Right atrium auricular region (tissue), 2 donors: ENCODE measurements at places on chromosomes 1 and 21. TPM values are rescaled to one million over a fixed set of nuclear protein-coding genes. Genes with fewer than 3 reads are reported as not detected.
A peak's percentile ranks its signal among the peaks of the same experiment; 100 is the strongest.

The RCOR3 gene
- total RNA-seq: 24.0 TPM

The SYT14 gene
- total RNA-seq: 0.04 TPM

The PAQR6 gene
- not detected for total RNA-seq

The CLDN17 gene
- not detected for total RNA-seq

GRCh38 chr1:21007876-21008275, 168.8 kb downstream of the EIF4G3 start:
- no peaks in the 10 kb centered on the region for H3K36me3 ChIP-seq
- no peak overlapping the region for H3K27ac ChIP-seq
- no peaks in the 10 kb centered on the region for H3K4me1 ChIP-seq
- no peak overlapping the region for H3K4me3 ChIP-seq
- DNase-seq: no peak

GRCh38 chr1:37373413-37373812, 101.0 kb upstream of the ZC3H12A start:
- no peak overlapping the region for H3K4me3 ChIP-seq
- no peak for DNase-seq
- no peak overlapping the region for H3K27ac ChIP-seq
- no peaks in the 10 kb centered on the region for H3K36me3 ChIP-seq
- no peaks in the 10 kb centered on the region for H3K27me3 ChIP-seq

GRCh38 chr1:204296431-204296988, 63.2 kb downstream of the PLEKHA6 start:
- DNase-seq: no peak
- no peak overlapping the region for H3K4me3 ChIP-seq
- peaks cover 72% of the 10 kb centered on the region for H3K4me1 ChIP-seq
- no peaks in the 10 kb centered on the region for H3K36me3 ChIP-seq
- peak overlapping the region; percentile 73 for H3K27ac ChIP-seq

DNA sequence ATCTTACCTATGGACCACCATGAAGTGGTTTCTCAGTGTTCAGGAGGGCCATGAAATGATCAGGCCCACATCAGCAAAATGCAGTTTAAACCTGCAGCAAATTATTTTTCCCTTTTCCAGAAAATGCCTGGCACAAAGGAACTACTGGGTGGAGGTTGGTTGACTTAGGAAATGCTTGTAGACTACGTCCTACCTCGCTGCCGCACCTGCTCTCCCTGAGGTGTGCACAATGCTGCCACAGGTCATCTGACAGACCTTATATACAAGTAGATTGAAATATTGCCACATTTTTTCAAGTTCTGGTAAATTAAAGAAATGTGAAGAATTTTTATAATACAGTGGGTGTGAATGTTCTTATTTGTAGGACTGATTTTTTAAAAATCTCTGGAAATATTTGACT, 166.7 kb upstream of the PDE4B start:
- H3K4me1 ChIP-seq: no peaks in the 10 kb centered on the region
- H3K27me3 ChIP-seq: no peaks in the 10 kb centered on the region
- DNase-seq: no peak
- H3K36me3 ChIP-seq: no peaks in the 10 kb centered on the region
- no peak overlapping the region for H3K4me3 ChIP-seq

DNA sequence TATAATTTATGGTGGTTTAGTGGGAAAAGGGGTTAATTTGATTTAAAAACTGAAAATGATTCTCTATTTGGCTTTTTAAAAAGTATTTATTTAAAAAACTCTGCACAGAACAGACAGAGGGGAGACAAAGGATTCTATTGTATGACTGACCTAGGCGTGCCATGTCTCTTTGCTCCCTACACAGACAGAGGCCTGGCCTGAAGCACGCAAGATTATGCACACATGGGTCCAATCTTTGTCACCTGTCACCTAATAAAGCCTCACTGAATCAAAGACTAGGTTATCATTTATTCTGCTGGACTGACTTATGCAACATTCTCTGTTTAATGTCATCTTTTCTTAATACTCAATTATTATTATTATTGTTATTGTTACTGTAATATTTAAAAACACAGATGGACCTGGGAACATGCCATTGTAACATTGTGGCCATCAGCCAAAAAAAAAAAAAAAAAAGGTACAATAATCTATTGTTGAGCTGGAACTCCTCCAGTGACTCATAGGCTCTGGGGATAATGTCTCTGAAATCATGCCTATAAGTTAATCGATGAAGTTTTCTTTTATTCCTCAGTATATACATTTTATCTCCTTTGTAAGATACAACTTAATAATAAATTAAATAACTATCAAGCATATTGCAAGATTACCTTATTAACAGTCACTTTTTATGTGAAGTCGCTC, 112.1 kb downstream of the RUNX1 start:
- H3K36me3 ChIP-seq: no peaks in the 10 kb centered on the region
- no peak for DNase-seq
- no peaks in the 10 kb centered on the region for H3K27me3 ChIP-seq
- H3K4me3 ChIP-seq: no peak overlapping the region
- no peaks in the 10 kb centered on the region for H3K4me1 ChIP-seq
- no peak overlapping the region for H3K27ac ChIP-seq

DNA sequence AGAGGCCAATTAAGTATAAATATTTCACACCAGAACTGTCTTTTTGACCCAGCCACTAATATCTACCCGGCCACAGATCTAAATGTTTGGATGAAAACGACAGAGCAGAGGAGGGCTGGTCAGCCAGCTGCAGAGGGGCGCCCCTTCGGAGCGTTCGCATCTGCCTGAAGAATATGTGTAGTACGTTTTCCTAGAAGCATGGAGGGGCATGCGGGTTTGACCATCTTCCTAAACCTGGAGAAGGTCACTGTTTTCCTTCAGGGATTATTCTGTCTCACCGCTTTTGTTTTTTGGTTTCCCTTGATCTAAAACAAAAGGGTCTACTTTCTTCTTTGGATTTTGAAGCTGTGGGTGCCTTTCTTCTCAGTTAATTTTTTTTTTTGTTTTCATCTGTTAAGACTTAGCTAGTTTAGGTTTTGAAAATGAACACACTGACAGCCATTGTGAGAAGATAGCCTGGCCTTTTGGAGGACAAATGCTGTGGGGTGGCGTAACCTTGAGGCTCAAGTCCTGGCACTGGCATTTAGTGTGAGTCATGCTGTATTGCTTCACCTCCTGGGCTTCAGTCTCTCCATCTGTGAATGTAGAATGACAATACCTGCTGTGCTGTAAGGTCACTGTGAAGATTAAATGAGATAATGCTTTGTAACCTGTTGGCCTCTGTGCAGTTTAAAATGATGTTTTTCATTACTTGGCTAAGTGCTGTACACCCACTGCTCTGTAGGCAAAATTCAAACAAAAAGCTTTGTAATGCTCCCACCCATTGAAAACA, 74.1 kb upstream of the IRF2BP2 start:
- peak overlapping the region; percentile 30 for H3K27ac ChIP-seq
- no peak overlapping the region for H3K4me3 ChIP-seq
- peak; percentile 87 for DNase-seq
- no peaks in the 10 kb centered on the region for H3K27me3 ChIP-seq

GRCh38 chr1:15053153-15053552, 100.4 kb upstream of the TMEM51 start:
- no peaks in the 10 kb centered on the region for H3K4me1 ChIP-seq
- no peak overlapping the region for H3K27ac ChIP-seq
- no peaks in the 10 kb centered on the region for H3K36me3 ChIP-seq
- no peak for DNase-seq
- no peaks in the 10 kb centered on the region for H3K27me3 ChIP-seq

DNA sequence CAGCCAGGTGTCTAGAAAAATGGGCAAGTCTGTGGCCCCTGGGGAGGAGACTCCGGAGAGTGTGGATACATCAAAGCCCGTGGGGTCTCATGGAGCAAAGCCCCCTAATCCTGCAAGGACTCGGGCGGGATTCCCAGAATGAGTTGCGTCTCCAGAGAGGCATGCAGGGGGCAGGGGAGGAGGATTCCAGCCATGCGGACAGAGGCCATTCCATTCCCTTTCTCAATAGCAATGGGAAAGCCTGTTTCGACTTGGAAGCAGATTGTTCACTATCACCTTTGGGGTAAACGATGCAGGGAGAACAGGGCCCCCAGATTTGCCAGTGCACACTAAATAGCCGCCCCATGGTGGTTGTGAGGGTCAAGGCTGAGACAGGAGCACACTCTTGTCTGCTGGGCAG, 15.4 kb upstream of the PRDM15 start:
- H3K4me3 ChIP-seq: no peak overlapping the region
- no peak for DNase-seq
- H3K36me3 ChIP-seq: peaks cover 7% of the 10 kb centered on the region
- H3K27me3 ChIP-seq: no peaks in the 10 kb centered on the region
- H3K27ac ChIP-seq: no peak overlapping the region

- DNase-seq: peak; percentile 57
- H3K4me1 ChIP-seq: no peaks in the 10 kb centered on the region
- H3K27me3 ChIP-seq: no peaks in the 10 kb centered on the region
- no peak overlapping the region for H3K4me3 ChIP-seq
Observed at GRCh38 chr1:7388141-7388487, 383.0 kb upstream of the VAMP3 start.
